Stomach (tissue), 19 donors: ENCODE measurements at places on chromosomes 2 and 18. TPM values are rescaled to one million over a fixed set of nuclear protein-coding genes. Genes with fewer than 3 reads are reported as not detected.

The EML6 gene
- 1.8 TPM for total RNA-seq

The OTX1 gene
- total RNA-seq, result not detected

The RALB gene
- 37.9 TPM for total RNA-seq

The RPE gene
- total RNA-seq, result 34.8 TPM

DNA sequence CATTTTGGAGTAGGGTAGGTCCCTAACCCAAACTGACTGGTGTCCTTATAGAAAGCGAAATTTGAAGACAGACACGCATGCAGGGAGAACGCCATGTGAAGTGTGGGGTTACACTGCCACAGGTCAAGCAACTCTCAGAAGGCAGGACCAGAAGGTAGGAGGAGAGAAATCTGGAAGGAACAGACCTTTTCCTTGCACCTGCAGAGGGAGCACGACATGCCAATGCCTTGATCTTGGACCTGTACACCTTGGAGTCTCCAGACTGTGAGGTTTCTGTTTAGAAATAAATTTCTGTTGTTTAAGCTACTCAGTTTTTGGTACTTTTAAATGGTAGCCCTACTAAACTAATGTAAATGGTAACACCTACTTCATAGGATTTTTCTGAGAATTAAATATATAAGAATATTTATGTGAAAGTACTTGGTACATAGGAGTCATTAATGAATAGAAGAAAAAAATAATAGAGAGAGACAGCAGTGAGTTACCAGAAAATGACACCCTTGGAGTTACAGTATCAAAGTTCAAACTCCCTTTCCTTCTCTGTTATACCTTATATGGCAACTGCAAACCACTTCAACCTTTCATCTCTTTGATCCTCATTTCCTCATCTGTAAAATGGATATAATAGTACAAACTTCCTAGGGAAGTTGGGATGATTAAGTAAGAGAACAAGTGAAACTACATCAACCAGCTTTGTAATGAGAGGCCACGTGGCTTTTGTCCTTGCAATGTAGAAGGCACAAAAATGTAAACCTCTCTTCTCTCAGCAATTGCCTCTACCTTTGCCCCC is 184.9 kb upstream of the PARD3B start:
- no peaks in the 10 kb centered on the region for H3K27me3 ChIP-seq
- DNase-seq, result no peak

- no peak for DNase-seq
- no peaks in the 10 kb centered on the region for H3K36me3 ChIP-seq
- H3K4me1 ChIP-seq, result no peaks in the 10 kb centered on the region
- H3K27me3 ChIP-seq, result no peaks in the 10 kb centered on the region
Observed at GRCh38 chr2:59149271-59149670, 908.1 kb upstream of the FANCL start.

DNA sequence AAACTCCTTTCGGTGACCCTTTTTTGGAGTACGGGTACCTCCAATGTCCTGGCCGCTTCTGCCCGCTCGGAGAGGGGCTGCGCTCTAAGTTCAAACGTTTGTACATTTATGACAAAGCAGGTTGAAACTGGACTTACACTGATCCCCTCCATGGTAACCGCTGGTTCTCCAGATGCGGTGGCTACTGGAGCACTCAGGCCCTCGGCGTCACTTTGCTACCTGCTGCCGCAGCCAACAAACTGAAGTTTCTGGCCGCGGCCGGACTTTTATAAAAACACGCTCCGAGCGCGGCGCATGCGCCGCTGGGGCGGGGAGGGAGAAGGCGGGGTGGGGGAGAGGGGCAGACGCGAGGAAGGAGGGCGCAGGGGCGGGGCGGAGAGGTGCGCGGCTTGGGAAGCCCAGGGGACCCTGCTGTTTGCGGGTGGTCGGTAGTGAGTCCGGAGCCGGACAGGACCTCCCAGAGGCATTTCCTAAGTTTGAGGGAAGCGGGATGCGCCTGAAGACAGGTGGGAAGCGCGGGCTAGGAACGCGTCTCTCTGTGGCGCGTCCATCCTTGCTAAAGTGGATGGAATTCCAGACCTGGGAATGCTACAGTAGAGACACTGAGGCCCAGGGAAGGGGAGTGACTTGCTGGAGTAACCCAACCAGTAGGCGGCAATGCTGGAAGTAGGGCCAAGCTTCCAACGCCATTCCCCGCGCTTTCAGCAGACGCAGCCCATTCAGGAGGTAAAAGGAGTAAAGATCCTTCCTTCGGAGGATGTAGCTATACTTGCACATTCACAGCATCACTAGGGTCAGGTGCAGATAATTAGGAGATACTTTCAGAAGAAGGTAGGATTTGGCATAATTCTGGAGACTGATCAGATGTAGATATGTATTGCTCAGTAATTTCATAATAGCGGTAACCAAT is at the start of gene CXCR4:
CXCR4 (minus strand) TSS at position 241 of the 910 bp plus-strand sequence; CDS start at position 152, 89 bp downstream.
- peak within 1 kb of the TSS; percentile 78 for H3K4me3 ChIP-seq
- DNase-seq, result peak; percentile 91
- H3K36me3 ChIP-seq, result peaks cover 6% of the 10 kb centered on the region

- no peaks in the 10 kb centered on the region for H3K4me1 ChIP-seq
- H3K36me3 ChIP-seq, result no peaks in the 10 kb centered on the region
- no peaks in the 10 kb centered on the region for H3K27me3 ChIP-seq
- DNase-seq, result no peak
- H3K4me3 ChIP-seq, result no peak overlapping the region
Observed at GRCh38 chr18:13580991-13581390, 145.4 kb downstream of the FAM210A start.

DNA sequence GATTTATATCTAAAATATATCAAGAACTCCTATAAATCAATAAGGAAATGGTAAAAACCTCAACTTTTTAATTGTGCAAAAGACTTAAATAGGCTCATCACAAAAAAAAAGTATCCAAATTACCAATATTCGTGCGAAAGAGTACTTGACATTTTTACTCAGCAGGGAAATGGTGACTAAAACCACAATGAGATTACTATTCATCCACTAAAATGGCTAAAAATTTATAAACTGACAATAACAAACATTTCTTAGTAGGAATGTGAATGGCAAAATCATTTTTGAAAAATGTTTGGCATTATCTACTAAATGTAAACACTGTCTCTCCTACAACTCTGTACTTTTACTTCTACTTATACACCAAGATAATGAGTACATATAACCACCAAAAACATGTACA is 184.8 kb upstream of the RND3 start:
- H3K27me3 ChIP-seq, result no peaks in the 10 kb centered on the region
- H3K27ac ChIP-seq, result no peak overlapping the region
- no peak for DNase-seq

DNA sequence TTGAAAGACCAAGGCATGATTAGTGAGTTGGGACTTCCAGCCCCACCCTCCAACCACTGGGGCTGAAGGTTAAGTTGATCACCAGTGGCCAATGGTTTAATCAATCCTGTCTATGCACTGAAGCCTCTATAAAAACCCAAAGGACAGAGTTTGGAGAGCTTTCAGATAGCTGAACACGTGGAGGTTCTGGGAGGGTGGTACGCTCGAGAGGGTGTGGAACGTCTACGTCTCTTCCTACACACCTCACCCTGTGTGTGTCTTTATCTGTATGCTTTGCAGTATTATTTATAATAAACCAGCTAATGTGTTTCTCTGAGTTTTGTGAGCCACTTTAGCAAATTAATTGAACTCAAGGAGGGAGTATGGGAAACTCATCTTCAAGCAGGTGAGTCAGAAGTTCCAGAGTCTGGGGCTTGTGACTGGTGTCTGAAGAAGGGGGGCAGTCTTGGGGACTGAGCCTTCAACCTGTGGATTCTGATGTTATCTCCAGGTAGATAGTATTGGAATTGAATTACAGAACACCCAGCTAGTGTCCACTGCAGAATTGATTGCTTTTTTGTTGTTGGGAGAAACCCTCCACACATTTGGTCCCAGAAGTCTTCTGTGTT is 20.3 kb downstream of the ACTR3 start:
- no peaks in the 10 kb centered on the region for H3K27me3 ChIP-seq
- peaks cover 10% of the 10 kb centered on the region for H3K4me1 ChIP-seq
- no peak overlapping the region for H3K4me3 ChIP-seq
- H3K27ac ChIP-seq, result no peak overlapping the region

- no peaks in the 10 kb centered on the region for H3K4me1 ChIP-seq
- H3K4me3 ChIP-seq, result no peak overlapping the region
- H3K27ac ChIP-seq, result no peak overlapping the region
Observed at GRCh38 chr2:180385601-180386201, 378.6 kb upstream of the CWC22 start.

- no peaks in the 10 kb centered on the region for H3K27me3 ChIP-seq
- H3K27ac ChIP-seq, result no peak overlapping the region
- peaks cover 24% of the 10 kb centered on the region for H3K4me1 ChIP-seq
- no peak overlapping the region for H3K4me3 ChIP-seq
- DNase-seq, result no peak
Observed at GRCh38 chr2:226839951-226840350, 4.1 kb downstream of the RHBDD1 start.

DNA sequence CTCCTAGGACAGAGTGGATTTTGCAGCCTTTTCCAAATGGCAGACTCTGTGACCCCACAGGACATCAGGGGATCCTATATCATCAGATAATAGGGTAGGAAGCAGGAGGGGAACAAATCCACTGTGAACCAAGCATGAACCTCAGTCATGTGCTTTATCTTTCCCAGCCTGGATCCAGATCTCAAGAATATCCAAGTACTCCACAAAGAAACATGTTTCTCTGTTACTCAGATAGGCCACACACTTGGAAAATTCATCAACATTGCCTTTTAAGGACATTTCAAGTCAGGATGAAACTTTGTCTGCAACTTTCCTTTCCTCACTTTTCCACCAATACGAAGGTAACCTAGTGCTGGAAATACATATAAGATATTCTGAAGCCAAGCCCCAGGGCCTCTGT is 85.8 kb downstream of the RDH14 start:
- no peak for DNase-seq
- H3K4me3 ChIP-seq, result no peak overlapping the region
- H3K27ac ChIP-seq, result no peak overlapping the region
- no peaks in the 10 kb centered on the region for H3K36me3 ChIP-seq
- peaks cover 19% of the 10 kb centered on the region for H3K4me1 ChIP-seq

DNA sequence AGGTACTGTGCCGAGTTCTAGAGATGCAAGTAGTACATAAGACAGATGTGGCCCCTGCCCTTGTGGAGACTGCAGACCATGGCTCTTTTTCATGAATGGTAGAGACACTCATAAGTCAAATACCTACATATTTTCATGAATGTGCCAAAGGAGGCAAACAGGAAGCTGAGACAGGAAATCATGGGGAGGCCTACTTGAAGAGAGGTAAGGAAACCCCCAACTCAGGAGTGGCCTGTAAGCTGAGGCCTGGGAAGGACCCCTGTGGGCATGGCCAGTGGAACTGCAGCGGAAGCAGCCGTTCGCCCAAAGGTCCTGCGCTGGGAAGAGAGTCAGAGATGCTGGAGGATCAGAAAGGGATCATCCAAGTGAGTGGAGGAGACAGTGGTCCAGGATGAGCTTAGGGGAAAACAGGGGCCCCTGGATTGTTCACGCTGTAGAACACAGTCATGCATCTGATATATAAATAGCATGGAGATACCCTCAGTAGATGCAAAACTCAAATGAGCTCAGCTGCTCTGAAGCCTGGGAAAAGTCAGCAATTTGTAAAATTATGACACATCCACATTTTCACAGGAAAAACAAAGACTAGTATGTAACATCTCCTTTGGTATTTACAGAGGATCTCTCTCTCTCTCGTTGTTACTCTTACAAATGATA is 228.9 kb downstream of the NEDD4L start:
- H3K4me1 ChIP-seq, result peaks cover 63% of the 10 kb centered on the region
- H3K27ac ChIP-seq, result peak overlapping the region; percentile 93
- H3K27me3 ChIP-seq, result no peaks in the 10 kb centered on the region
- H3K36me3 ChIP-seq, result no peaks in the 10 kb centered on the region
- no peak for DNase-seq

DNA sequence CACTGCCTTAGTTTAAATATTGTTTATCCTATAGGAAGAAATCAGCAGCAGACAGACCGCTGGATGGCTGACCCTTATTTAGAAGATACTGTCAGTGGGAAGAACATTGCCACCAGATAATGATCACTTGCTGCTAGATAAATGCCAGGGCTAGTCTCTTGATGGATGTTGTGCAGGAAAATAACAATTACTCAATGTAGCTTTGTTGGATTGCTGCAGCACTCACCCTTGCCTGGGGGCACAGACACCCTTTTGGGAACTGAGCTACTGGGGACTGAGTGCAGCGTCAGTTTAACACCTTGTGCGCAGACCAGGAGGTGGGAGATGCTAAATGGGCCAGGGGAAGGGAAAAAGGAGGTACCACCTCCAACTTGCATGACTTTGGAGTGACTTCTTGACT is 64.2 kb upstream of the CAPN13 start:
- DNase-seq, result no peak
- H3K27me3 ChIP-seq, result no peaks in the 10 kb centered on the region
- H3K4me1 ChIP-seq, result no peaks in the 10 kb centered on the region
- H3K4me3 ChIP-seq, result no peak overlapping the region
- no peak overlapping the region for H3K27ac ChIP-seq
- no peaks in the 10 kb centered on the region for H3K36me3 ChIP-seq

DNA sequence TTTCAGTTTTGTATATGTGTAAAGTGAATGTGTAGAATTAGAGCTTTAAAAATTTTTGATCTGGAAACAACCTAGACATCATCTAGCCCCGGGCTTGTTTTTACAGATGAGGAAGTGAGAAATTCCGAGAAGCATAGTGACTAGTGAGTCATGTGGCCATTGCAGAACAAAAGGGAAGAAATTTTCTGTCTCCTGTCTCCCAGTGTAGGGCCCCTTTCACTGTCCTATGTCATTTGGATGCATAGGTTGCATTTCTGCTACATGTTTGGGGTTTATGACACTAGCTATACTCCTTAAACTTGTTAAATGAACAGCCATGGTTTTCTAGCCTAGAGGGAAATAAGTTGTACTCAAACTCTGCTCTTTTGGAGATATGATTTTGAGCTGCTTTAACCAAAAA is 84.6 kb downstream of the PLCL1 start:
- peaks cover 3% of the 10 kb centered on the region for H3K4me1 ChIP-seq
- no peak for DNase-seq
- no peaks in the 10 kb centered on the region for H3K36me3 ChIP-seq
- H3K4me3 ChIP-seq, result no peak overlapping the region

DNA sequence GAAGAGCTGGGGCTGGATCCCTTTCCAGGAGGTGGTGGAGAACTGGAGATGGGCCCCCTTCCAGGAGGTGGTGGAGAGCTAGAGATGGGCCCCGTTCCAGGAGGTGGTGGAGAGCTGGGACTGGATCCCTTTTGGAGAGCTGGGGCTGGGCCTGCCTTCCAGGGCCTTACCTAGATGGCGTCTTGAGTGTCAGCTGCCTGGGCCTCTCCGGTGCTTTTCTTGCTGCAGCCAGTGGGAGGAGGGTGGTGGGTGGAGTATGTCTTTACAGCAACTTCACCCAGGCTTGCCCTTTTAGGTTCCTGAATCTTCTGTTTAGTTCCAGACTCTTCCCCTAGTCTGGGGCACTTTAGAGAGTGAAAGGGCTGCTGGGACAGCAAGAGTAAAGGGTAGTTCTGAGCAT is 19.1 kb upstream of the TXNDC2 start:
- H3K36me3 ChIP-seq, result peaks cover 4% of the 10 kb centered on the region
- no peaks in the 10 kb centered on the region for H3K27me3 ChIP-seq
- H3K4me3 ChIP-seq, result no peak overlapping the region
- H3K27ac ChIP-seq, result no peak overlapping the region
- peaks cover 19% of the 10 kb centered on the region for H3K4me1 ChIP-seq

GRCh38 chr2:118122594-118123281 is 34.5 kb downstream of the INSIG2 start:
- H3K27ac ChIP-seq, result no peak overlapping the region
- H3K4me3 ChIP-seq, result no peak overlapping the region
- peak; percentile 32 for DNase-seq
- peaks cover 4% of the 10 kb centered on the region for H3K4me1 ChIP-seq
